ENCODE measurements at places on chromosomes 7 and 10. TPM values are rescaled to one million over a fixed set of nuclear protein-coding genes. Genes with fewer than 3 reads are reported as not detected.

GRCh38 chr10:43199088-43199683 lies 60.9 kb downstream of the CSGALNACT2 start:
- DNase-seq: no peak

DNA sequence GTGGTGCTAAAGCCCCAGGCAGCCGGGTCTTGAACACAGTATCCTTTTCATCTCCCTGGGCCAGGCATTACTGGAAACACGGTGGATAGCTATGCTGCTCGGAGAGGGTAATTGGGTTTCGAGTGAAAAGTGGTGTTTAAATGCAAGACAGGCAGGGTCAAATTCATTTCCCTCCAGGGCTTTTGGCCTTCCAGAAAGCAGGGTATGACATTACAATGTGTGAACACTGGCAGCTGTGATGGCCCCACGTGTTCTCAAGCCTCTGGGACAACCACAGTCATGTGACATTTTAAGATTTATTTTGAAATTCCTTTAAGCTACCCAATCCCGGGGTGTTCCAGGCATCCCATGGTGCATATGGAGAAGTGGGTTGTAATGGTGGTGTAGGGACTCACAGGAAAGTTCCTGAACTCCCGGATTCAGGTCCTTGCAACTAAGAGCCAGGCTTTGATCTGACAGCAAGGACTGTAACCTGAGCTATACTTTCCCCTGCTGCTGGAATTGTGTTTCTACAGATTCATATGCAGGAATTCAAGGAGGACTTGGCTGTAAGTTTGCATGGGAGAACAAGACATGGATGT lies 46.8 kb downstream of the INSYN2A start:
- DNase-seq: no peak

CLCN1 gene
- not detected for total RNA-seq

ANTXRL gene
- total RNA-seq: not detected

PDGFA gene
- total RNA-seq: 2.1 TPM

DNA sequence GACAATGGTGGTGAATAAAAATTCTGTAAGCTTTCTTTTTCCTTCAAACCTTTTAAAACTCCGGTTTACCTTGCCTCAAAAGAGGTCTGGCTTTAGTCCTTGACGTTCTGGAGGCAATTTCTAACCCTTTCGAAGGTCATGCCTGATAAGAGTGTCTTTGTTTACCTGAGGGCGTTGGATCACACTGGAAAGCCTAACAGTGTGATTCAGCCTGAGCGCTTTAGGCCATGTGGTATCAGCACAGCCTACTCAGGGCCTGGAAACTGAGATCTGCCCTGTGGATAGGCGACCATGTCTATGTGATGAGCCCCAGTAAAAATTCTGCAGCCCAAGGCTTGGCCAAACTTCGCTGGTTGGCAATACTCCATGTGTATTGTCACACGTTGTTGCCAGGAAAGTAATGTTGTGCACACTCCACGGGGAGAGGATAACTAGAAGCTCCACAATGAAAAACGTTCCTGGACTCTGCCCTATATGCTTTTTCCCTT lies 10.7 kb downstream of the CCDC6 start:
- no peak for DNase-seq

FGL2 gene
- not detected for total RNA-seq

- DNase-seq: no peak
Measured at GRCh38 chr10:69438536-69439349, 12.5 kb upstream of the TSPAN15 start.

DNA sequence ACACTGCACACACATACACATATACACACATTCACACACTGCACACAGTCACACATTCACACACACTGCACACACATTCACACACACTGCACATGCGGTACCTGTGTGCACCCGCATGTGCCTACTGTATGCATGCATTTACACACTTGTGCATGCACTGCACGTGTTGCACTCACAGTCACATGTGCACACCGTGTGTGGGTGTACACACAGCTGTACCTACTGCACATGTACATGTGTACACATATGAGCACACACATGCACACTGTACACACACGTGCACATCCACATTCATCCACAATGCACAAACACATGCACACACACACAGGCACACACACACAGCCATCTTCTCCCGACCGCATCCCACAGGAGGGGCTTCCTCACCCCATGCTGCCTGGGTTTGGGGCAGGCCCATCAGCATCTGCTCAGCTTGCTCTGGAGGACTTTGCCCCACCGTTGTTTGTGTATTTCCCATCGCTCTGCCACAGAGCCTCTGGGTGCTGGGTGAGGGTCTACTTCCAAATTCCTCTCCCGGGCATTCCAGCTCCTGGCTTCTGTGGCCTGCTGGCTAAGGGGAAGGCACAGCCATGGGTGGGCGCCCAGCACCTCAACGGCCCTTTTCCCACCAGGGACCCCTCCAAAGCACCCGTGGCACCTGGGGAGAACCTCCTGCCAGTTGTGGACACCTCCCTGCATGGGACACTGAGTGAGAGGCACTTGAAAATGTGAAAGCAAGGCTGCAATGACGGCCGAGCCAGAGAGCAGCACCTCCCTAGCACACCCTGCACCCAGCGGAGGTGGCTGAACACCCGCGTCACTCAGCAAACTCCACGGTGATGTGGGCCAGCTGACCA lies 324.3 kb downstream of the PTPRN2 start:
- no peak for DNase-seq

DNA sequence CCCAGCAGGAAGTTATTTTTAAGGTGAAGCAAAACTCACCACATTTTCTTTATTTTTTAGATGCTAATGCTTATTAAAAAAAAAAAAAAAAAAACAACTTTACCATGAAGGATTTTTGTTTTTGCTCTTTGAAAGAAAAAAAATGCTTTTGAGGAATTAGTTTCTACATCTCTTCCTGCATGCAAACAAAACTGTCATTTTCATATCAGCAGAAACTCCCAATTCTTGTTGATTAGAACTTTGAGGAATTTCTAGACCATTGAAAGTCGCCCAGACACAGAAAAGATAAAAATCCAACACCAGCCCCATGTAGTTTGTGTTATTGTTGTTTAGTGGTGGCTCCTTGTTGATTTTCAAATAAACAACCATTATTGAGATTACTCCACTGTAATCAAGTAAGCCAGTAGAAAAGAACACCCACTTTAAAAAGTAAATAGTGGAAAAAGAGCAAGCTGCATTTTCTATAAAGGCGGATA lies 14.3 kb downstream of the SKIDA1 start:
- no peak for DNase-seq

DNA sequence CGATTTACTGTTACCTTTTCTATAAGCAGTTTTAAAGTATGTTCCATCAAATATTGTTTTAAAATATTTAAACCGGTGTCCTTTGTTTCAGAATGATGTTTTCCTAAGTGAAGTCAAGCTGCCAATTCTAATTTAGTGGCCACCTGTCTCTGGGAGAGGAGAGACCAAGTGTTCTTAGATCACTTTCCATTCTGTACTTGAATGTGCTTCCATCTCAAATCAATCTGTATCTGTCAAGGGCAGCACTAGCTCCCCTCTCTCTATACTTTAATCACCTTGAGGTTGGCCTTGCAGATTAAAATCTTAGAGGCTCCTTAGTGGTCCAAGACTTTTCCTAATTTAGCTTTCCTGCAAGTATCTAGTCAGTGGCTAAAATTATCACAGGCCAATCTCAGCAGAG lies 49.6 kb downstream of the LGI1 start:
- no peak for DNase-seq

GSDME gene
- total RNA-seq: 3.0 TPM

- no peak for DNase-seq
Measured at GRCh38 chr10:112203328-112204076, 19.9 kb upstream of the GPAM start.

GRCh38 chr10:11886851-11887250 lies 63.7 kb downstream of the PROSER2 start:
- DNase-seq: no peak

CROT gene
- total RNA-seq: 3.5 TPM

DNA sequence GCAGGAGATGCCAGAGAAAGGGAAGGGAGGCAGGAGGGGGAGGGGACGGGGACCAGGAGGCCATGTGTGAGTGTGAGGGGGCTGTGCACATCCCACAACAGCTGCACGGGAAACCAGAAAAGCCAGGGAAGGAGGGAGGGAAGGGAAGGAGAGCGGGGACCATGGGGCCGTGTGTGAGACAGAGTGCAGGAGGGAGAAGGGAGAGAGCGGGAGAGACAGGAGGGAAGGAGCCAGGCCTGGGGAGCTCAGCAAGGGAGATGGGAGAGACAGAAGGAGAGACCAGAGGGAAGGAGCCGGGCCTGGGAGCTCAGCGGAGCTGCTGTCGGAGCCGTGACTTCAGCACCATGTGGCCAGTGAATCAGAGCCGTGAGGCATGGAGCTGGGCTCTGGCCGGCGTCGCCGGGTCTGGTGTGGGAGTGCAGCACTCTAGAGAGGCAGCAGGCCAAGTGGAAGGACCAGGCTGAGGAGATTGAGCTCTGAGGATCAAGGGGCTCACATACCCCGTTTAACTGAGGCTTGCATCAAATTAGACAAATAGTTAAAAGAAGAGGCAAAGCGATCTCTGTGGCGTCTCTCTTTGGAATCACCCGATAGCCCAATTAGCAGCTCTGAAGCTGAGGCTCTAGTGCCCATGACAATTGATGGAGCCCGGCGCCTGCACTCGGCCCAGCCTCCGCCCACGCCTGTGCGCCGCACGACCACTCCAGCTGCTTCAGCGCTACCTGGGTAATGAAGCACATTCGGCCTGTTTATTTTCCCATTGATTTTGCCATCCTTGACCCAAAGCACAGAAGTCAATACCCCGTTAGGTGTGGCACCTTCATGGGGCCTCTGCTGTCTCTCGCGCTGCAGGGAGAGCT lies 150.4 kb downstream of the MAD1L1 start:
- DNase-seq: no peak

PANK1 gene
- 18.5 TPM for total RNA-seq

DNA sequence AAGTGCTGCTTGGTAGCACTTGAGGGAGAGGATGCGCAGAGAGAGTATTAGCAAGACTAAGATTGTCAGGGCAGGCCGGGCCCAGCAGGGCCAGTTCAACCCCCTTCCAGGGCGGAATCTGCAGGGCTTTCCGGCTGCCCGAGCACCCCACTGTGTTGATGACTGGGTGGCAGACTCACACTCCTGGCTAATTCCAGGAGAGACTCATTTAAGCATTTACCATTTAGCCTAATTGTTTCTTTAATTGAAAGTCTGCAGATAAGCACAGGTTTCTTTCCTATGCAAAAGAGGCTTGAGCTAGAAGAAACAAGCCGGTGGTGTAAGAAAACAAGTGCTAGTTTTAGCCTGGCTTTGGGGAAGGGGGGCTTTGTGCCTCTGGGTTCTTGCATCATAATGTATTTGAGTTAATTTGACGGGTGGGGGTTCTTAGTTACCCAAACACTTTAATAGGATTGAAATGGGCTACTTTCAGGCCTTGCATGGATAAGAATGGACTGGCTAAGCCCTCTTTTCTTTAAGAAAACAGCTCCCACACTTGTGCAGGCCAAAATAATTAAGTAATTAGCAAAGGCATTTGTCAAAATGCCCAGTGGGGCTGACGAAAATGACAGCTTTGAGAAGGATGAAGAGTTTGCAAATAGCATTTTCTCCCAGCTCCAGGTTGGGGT lies 201.3 kb downstream of the MYOF start:
- peak; percentile 23 for DNase-seq

- no peak for DNase-seq
Measured at GRCh38 chr7:109111086-109111485, 541.4 kb downstream of the DNAJB9 start.

- no peak for DNase-seq
Measured at GRCh38 chr10:55146032-55146431, 345.0 kb upstream of the PCDH15 start.

GRCh38 chr10:69515699-69516259 lies 57.4 kb downstream of the NEUROG3 start:
- DNase-seq: peak; percentile 76

ASZ1 gene
- not detected for total RNA-seq

DNA sequence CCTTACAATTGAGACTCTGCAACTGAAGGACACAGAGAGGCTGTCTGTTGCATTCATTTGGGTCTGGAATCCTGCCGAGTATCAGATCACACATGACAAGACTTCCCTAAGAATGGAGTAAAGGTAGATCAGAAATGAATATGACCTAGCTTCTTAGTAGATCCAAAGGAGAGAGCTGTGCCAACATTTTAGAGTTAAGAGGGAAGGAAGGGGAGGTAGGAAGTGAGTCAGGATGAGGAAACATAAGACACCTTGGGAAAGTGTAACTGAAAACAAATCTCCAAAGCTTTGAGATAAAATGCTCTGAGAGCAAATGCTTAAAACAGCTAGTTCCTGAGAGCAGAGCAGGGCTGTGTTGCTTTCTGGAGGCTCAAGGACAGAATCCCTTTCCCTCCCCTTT lies 6.1 kb upstream of the SLC25A13 start:
- no peak for DNase-seq

- peak; percentile 3 for DNase-seq
Measured at GRCh38 chr10:89741126-89741762, 39.9 kb downstream of the KIF20B start.

- DNase-seq: no peak
Measured at GRCh38 chr10:69634759-69635425, 4.8 kb downstream of the FAM241B start.

CCDC146 gene
- total RNA-seq: 1.1 TPM

- DNase-seq: no peak
Measured at GRCh38 chr7:104793066-104793465, 220.9 kb upstream of the KMT2E start.

GRCh38 chr7:7103343-7104313 lies 78.7 kb upstream of the C1GALT1 start:
- peak; percentile 74 for DNase-seq

DNA sequence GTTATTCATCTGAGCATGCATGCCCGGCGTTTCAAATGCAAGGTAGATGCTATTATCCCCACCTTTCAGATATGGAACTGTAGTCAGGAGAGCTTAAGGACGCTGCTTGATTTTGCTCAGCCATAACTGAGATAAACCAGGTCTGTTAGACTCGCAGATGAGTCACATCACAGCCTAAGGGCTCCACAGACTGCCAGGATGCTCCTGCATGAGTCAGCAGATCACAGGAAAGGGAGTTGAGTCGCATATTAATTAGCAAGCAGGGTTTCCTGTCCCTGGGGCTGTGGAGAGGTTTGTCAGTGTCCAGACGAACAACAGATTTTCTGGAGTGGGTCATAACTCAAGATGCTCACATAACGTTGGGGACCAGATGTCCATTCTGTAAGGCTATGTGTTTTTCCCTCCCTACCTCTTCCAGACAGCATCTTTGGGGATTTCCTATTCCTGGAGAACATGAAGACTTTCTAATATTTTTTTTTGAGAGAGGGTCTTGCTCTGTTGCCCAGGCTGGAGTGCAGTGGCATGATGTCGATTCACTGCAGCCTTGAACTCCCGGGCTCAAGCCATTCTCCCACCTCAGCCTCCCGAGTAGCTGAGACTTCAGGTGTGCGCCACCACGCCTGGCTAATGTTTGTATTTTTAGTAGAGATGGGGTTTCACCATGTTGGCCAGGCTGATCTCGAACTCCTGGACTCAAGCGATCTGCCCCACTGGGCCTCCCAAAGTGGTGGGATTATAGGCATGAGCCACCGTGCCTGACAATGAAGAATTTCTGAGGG lies 36.7 kb downstream of the PFKFB3 start:
- DNase-seq: peak; percentile 96

PTPRN2 gene
- total RNA-seq: 0.11 TPM

All from A673 (cell line).